Esophagus muscularis mucosa (tissue), 4 donors: ENCODE measurements at places on chromosomes 1 and 21. TPM values are rescaled to one million over a fixed set of nuclear protein-coding genes. Genes with fewer than 3 reads are reported as not detected.

- peak overlapping the region; percentile 96 for H3K27ac ChIP-seq
- peaks cover 36% of the 10 kb centered on the region for H3K4me1 ChIP-seq
Measured at GRCh38 chr1:171742577-171742922, 685 bp upstream of the VAMP4 start.

- H3K4me1 ChIP-seq: peaks cover 14% of the 10 kb centered on the region
- H3K27me3 ChIP-seq: no peaks in the 10 kb centered on the region
- no peak overlapping the region for H3K4me3 ChIP-seq
- DNase-seq: no peak
Measured at GRCh38 chr1:44471911-44472453, 66.9 kb downstream of the RNF220 start.

DNA sequence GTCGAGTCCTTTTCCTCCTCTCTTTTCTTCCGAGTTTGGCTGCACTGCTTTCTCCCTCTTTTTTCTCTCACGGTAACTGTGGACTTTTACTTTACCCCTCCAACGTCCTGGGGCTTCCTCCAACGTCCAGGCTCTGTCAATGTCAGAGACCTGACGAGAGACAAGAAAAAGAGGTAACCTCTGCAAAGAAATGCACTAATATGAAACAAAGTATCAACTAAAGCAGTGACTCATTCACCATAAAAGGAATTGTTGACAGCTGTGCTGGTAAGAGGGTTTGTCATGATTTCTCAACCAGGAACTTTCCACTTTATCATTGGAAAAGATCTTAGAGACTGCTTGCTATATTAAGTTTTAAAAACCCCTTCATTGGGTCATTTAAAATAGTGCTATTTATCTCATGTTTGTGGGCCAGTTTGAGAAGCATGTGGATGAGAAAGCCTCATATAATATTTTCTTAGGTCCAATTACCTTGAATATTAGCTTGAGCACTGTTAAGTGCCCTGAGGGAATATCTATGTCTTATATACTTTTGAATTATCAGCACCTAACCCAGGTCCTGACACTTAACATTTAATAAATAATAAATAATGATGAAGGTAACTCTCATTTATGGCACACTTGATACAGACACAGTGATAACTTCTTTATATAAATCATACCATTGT, at the start of gene GBP2:
TSS of gene GBP2 (minus strand) at position 202 of the 668 bp plus-strand sequence. CDS start 4,148 bp downstream, outside the sequence.
- H3K36me3 ChIP-seq: peaks cover 8% of the 10 kb centered on the region
- H3K27ac ChIP-seq: peak within 1 kb of the TSS; percentile 82
- peak within 1 kb of the TSS; percentile 65 for H3K4me3 ChIP-seq
- peaks cover 17% of the 10 kb centered on the region for H3K4me1 ChIP-seq
- no peaks in the 10 kb centered on the region for H3K27me3 ChIP-seq

DNA sequence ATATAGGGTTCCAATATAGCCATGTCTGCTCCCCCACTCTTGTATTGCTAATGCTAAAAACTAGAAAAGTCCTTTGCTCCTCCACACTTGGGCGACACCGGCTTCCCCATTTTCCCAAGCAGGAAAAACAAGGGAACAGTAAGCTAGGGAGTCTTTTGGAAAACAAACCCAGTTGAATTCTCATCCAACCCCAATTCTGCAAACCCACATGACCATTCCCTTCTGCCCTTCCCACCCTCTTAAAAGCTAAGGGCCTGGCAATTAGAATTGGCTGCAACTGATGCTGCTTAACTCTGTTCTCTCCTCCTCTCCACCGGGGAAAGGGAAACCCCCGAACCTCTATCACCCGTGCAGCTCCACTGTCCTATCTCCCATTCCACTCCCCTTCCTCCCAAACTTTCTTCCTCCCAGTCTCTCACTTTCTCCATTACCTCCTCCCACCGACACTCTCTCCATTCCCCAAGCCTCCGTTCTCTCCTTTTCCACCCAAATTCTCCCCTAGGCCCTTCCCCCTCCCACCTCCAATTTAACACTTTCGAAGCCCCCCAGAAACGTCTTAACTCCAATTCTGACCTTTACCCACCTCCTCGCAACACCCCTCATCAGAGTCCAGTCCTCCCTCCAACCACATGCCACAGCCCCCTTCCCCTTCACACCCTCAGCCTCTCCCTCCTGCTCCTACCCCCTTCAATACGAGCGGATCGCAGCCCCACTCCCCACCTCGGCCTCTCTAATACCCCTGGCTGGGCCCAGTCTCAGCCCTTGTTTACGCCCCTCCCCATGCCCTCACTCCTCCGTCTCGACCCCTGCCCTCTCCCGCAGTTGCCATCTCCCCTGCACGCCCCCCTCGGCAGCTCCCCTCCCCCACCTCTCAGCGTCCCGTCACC, 701 bp downstream of the DEDD start:
- H3K36me3 ChIP-seq: peaks cover 27% of the 10 kb centered on the region
- H3K27me3 ChIP-seq: no peaks in the 10 kb centered on the region
- H3K4me3 ChIP-seq: peak overlapping the region; percentile 78
- H3K27ac ChIP-seq: peak overlapping the region; percentile 96
- DNase-seq: no peak

DNA sequence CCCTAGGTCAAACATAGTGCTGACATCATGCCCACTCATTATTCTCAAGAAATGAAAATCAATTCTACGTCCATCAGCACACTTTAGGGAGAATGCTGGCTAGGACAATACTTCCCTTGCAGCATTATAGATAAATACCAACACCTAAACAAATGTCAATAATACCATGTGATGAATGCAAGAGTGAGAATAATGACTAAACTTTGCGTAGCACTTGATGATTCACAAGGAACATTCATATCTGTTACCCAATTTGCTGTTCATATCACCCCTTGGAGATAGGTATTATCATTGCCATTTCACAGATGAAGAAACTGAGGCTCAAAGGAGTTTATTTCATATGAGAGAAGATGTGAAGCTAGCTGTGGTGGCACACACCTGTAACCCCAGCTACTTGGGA, 24.8 kb upstream of the EPS15 start:
- no peak overlapping the region for H3K27ac ChIP-seq
- no peak overlapping the region for H3K4me3 ChIP-seq

GRCh38 chr21:31332525-31332924, 11.5 kb downstream of the TIAM1 start:
- H3K4me3 ChIP-seq: no peak overlapping the region
- DNase-seq: no peak
- H3K36me3 ChIP-seq: no peaks in the 10 kb centered on the region
- no peaks in the 10 kb centered on the region for H3K27me3 ChIP-seq
- no peak overlapping the region for H3K27ac ChIP-seq
- H3K4me1 ChIP-seq: no peaks in the 10 kb centered on the region

DNA sequence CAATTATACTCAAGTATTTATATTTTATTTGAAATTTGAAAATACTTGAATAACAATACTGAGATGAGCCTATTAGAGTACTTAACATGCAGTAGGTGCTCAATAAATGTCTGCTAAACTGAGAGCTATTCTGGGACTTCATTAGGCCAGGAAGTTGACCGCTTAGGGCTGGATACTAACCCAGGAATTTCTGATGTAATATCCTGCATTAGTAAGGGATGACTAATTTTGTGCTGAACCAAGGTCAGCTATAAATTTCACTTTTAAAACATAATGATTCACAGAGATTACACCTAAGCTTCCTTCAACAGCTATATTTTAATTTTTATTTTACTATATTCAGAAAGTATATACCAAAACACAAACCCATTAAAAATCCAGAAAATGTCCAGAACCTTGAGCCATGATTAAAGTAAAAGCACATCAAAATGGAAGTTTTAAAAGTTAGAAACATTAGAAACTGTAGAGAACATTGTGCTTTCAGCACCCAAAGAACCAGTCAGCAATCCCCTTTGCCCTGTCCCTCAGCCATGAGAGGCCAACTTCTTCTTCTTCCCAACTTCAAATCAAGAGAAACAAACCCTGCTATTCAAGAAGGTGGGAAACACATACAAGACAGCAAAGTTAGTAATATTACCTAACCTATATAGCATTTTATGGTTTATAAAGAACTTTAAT, 35.4 kb downstream of the WNT2B start:
- no peaks in the 10 kb centered on the region for H3K27me3 ChIP-seq
- no peak for DNase-seq
- H3K36me3 ChIP-seq: peaks cover 47% of the 10 kb centered on the region
- peaks cover 18% of the 10 kb centered on the region for H3K4me1 ChIP-seq
- peak overlapping the region; percentile 60 for H3K27ac ChIP-seq

GRCh38 chr1:118716775-118717174, 271.4 kb downstream of the TBX15 start:
- no peaks in the 10 kb centered on the region for H3K36me3 ChIP-seq
- no peak overlapping the region for H3K27ac ChIP-seq
- no peaks in the 10 kb centered on the region for H3K27me3 ChIP-seq
- H3K4me1 ChIP-seq: no peaks in the 10 kb centered on the region

GRCh38 chr1:2352897-2353550, 38.3 kb downstream of the MORN1 start:
- peak overlapping the region; percentile 42 for H3K27ac ChIP-seq
- H3K4me3 ChIP-seq: no peak overlapping the region
- H3K4me1 ChIP-seq: peaks cover 3% of the 10 kb centered on the region
- DNase-seq: no peak
- H3K36me3 ChIP-seq: peaks cover 5% of the 10 kb centered on the region
- H3K27me3 ChIP-seq: no peaks in the 10 kb centered on the region

DNA sequence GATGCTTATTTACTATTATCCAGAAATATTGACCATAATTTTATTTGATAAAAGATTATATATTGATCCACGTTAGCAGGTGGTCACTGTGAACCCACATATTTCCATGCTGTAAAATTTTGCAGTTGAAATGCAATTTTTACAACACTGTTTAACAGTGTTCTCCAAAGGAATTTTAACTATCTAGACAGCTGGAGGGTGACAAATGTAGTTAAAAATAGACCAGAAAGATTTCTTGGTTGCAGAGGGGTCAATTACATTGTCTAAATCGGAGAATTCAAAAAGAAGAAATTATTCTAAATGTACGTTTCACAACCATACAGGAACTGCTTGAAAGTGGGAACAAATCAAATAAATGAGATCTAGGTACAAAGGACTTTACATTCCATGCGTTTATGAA, 625.2 kb upstream of the NCAM2 start:
- no peak for DNase-seq
- no peak overlapping the region for H3K27ac ChIP-seq
- no peak overlapping the region for H3K4me3 ChIP-seq
- H3K27me3 ChIP-seq: no peaks in the 10 kb centered on the region
- no peaks in the 10 kb centered on the region for H3K4me1 ChIP-seq

Gene BCL10
- total RNA-seq: 12.3 TPM

Gene MINDY1
- 31.7 TPM for total RNA-seq

Gene HCN3
- total RNA-seq: 2.1 TPM
